Endodermal cell (in vitro differentiated cells): ENCODE measurements at places on chromosomes 6 and 20. TPM values are rescaled to one million over a fixed set of nuclear protein-coding genes. Genes with fewer than 3 reads are reported as not detected.
A peak's percentile ranks its signal among the peaks of the same experiment; 100 is the strongest.

DNA sequence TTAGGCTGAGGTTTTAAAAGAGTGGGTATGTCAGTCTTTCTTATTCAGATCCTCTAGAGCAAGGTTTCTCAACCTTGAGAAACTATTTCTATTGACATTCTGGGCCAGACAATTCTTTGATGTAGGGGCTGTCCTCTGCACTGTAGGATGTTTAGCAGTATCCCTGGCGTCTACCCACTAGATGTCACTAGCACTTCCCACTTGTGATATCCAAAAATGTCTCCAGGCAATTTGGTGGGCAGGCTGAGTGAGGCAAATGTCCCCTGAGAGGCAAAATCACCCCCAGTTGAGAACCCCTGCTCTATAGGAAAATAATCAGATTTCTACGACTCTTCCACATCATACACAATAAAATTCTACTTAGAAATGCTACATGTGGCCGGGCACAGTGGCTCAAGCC is 7.7 kb upstream of the ZKSCAN8 start:
- peak; percentile 59 for DNase-seq

GRCh38 chr20:41309817-41310216 is 7.7 kb downstream of the ZHX3 start:
- no peak for DNase-seq

The GABBR1 gene
- total RNA-seq: 86.7 and 99.1 TPM in 2 replicates

DNA sequence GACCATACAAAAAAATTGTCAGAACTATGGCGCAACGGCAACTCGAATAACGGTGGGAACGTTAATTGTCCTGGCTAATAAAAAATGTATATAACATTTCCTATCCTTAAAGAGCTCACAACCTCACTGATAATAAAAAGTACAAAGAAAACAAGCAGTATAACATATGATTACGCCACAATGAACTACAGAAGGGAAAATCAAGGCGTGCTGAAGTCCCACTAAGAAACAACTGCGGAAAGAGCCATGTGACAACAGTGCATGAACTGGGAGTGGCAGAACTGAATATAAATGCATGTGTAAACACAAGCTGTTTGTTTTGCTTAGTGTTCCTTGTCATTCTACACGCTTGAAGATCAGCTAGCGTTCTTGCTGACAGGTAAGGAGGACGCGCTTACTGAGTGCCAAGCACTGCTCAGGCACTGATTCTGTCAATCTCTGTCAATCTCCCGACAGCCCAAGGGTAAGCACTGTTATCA is 466 bp upstream of the PSMB1 start:
- no peak for DNase-seq

The WFDC12 gene
- not detected in 3 replicates for total RNA-seq

DNA sequence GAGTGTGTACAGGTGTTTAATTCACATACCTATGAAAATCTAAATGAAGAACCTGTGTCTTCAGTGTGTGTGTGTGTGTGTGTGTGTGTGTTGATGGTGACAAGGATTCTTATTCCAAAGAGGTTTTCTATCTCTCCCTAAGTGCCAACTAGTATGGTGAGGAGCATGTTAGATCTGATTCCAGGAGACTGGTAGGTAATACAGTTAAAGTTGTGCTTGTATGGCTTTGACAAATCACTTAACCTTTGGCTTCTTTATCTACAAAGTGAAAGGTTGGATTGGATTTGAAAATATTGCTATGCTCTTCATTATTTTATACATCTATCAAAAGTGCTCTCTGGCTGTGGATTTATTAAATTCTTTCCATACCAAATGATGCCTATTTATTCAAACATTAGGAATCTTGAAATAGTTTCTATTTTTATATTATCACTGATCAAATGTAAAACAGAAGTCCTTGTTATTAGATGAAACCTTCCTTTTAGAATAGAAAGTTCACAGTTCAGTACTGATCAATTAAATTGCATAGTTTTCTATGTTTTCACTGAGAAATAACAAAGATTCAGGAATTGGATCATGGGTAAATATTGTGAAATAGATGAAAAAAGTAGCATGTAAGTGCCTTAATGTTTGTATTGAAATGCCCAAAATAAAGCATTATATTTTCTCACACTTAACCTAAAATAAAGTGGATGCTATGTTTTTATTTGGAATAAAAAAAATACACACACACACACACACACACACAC is 84.4 kb upstream of the MLIP start:
- DNase-seq: no peak

DNA sequence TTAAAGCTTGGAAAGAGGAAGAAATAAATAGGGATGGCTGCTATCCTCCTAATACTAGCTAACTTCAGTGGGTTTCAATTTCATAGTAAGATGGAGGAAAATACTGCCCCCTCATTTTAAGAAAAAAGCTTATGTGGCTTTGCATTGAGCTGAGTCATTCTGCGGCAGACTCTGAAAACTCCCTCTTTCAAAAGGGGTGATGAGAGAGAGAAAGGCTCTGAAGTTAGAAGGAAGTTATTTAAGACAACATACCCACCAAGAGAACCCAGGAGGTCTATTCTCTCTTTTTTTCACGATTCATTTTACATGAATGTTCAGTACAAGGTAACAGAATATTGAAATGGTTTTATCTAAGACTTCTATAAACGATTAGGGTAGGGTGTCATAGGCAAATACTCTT is 4.5 kb downstream of the PRDM13 start:
- no peak for DNase-seq

DNA sequence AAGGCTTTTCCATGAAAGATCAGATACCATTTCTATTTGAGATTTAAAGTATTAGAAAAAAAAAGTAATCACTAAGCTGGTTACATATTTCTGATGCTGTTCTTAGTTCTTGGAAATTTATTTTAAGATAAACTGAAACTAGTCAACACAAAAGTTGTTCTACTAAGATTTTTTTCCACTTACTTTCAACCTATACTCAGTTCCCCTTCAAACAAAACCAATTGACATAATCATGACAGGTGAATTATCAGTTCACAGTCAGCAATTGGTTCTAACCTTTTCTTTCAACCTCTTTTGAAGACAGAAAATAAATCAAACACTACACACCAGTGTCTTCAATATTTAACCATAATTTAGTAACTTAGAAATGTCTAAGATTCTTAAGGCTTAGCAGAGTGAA is 228.7 kb downstream of the KHDRBS2 start:
- DNase-seq: no peak

DNA sequence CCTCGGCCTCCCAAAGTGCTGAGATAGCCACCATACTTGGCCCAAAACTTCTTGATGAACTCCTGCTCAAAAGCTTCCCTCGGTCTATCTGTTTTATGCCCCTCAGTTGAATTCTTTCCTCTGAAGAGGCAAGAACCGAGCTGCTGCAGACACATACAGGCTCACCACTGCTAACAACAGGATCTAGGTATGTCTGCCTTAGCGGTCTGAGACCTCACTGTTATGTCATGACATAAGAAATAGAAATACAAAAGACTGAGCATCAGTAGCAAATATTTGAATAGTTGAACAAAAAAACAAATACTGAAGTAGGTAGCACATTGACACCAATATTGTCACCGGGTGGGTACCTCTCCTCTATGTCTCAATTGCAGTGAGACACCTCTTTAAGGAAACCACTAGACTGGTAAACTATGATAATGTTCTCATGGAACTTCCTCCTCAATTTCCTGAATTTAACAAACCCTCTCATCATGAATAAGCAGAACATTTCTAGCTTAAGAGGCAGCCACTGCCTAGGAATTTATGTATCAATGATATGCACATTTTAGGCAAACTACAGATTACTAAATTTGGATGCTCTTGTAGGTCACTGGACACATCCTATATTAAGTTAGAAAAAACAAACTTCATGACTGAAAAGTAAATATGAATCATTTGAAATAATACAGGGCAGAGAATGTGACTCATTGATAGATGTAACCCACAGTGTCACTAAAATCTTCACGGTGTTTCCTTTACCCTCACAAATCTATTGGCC is 9.4 kb upstream of the STXBP5 start:
- DNase-seq: no peak

The ACSS1 gene
- total RNA-seq: not detected in 3 replicates

GRCh38 chr6:168120390-168121302 is 41.6 kb upstream of the FRMD1 start:
- DNase-seq: peak; percentile 39

The KHDC1L gene
- not detected in 2 replicates for total RNA-seq

The ZSCAN9 gene
- 21.8 and 23.1 TPM in 2 replicates for total RNA-seq

The KIAA0408 gene
- 0.75 to 0.86 TPM (median 0.84 TPM) in 3 replicates for total RNA-seq

The RWDD1 gene
- 35.5 and 39.2 TPM in 2 replicates for total RNA-seq

The NOTCH4 gene
- 0.94 to 2.5 TPM (median 2.0 TPM) in 3 replicates for total RNA-seq

GRCh38 chr6:148524976-148525375 is 182.3 kb downstream of the SASH1 start:
- DNase-seq: no peak

- DNase-seq: no peak
Observed at GRCh38 chr6:90249034-90249433, 47.6 kb downstream of the BACH2 start.

The SLC17A9 gene
- total RNA-seq: 9.7 to 11.7 TPM (median 10.2 TPM) in 3 replicates

GRCh38 chr6:136980070-136980469 is 58.0 kb downstream of the SLC35D3 start:
- no peak for DNase-seq

The SCRT2 gene
- not detected in 3 replicates for total RNA-seq

GRCh38 chr6:107713563-107713962 is 110.5 kb downstream of the SCML4 start:
- DNase-seq: peak; percentile 35

The EBF4 gene
- total RNA-seq: 9.4 to 12.9 TPM (median 12.1 TPM) in 3 replicates

The RAET1E gene
- total RNA-seq: not detected in 2 replicates

The CTCFL gene
- 0.18 and 0.33 TPM in 2 replicates for total RNA-seq

DNA sequence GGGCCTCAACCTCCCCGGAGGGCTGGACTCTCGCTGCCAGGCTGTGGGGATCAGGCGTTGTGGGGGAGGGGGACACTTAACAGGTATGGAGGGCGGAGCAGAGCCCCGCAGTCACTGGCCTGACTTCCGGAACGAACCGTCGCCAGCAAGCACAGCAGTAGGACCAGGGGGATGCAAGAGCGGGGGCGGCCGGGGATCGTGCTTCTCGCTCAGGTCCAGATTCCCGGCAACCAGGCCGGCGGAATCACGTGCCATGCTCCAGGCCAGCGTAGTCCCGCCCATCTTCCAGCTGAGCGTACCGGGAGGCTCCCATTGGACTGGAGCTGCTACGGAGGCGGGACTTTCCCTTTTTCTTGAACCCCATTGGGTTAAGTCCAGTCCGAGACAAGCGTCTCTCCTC is 10.0 kb upstream of the POU5F1 start:
- peak; percentile 75 for DNase-seq

GRCh38 chr6:10194816-10195672 is 219.8 kb downstream of the TFAP2A start:
- DNase-seq: no peak

DNA sequence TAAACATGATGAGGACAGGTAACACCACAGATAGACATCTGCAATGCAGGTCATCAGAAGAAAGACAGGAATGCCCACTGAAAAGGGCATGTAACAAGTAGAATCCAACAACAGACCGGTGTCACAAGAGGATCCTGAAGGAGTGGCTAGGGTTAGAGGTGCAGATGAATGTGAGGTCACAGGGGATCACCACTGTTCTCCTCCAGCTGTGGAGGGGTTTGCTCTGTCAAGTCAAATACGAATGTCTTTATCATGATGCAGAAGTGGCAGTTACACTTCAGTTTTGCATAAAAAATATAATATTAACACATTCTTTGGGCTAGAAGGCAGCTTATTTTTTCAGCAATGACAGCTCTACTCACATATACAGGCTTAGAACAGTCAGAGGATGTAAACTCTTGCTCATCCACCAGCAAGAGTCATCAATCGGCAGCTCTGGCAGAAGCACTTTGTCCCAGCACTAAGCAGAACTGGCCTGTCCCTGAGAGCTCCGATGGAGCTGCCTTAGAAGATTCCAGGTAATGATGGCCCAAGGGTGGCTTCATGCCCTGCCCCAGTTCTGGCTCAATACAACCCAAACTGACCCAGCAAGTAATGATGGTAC is 130.4 kb upstream of the TRAF3IP2 start:
- DNase-seq: peak; percentile 33

GRCh38 chr6:6795393-6795792 is 206.9 kb downstream of the LY86 start:
- no peak for DNase-seq

The GRM4 gene
- 9.1 and 10.5 TPM in 2 replicates for total RNA-seq

The OR2B6 gene
- not detected in 2 replicates for total RNA-seq

DNA sequence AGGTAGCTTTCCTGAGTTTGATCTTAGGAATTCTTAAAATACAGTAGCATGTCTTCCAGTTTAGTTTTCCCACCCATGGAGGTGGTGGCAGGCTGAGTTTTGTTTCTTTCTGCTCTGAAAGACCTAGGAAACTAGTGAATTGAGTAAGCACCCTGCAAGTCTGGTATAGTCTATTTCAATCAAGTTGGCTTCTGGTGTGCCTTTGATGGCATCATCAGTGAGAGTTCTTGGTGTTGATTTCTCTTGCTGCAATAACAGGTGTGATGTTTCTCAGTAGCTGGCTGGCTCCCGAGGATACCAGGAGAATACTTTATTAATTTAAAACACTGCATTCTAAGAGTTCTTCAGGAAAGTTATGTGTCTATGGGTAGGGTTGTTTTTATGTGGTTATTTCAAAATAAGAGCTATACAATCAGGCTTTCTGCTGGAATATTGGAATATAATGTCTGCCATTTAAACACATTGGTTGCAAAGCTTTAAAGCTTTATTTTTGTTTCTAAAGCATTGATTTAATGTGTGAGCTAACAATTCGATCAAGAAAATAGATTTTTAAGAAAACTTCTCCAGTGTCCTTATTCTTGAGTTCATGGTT is 19.0 kb downstream of the VAPB start:
- DNase-seq: no peak

DNA sequence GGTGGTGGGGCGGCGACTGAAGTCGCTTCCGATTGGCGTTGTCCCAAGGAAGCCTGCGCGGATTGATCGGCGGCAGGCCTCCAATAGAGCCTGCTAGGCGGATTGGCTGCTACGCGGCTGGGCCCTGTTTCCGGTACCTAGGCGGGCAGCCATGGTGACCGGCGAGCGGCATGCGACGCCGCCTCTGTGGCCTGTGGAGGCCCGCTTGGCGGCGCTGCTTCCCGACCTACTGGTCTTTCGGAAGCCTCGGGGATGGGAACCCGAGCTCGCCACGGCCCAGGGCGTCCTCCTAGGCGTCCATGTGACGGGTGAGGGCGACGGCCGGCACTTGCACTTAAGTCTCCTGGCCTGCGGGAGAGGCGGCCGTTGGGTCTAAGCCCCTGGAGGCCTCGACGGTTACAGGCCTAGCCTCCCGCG is 28.1 kb downstream of the NFYA start:
- DNase-seq: peak; percentile 97

The DLL1 gene
- total RNA-seq: 3.1 and 3.5 TPM in 2 replicates

DNA sequence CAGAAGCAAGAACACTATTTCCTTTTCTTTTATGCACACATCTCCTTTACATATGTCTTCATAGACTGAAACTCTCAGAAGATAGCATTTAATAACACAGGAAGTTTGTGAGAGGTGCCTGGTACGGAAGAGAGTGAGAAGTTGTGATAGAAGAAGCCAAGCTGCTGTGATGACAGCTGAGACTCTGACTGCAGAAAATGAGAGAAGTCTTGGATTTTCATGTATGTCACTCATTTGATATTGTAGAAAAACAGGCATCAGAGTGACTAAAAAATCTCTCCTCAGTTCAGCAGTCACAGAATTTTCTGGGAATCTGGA is 154.9 kb upstream of the BMP2 start:
- DNase-seq: no peak

The NPEPL1 gene
- 72.8 to 94.0 TPM (median 79.0 TPM) in 3 replicates for total RNA-seq

The FABP7 gene
- 1.9 to 3.9 TPM (median 3.4 TPM) in 3 replicates for total RNA-seq

The ZBP1 gene
- not detected in 3 replicates for total RNA-seq

The BPIFB4 gene
- 0.22 TPM in 1 of 2 replicates, not detected in the other for total RNA-seq
